ENCODE measurements at places on chromosomes 7 and 10. TPM values are rescaled to one million over a fixed set of nuclear protein-coding genes. Genes with fewer than 3 reads are reported as not detected.

GRCh38 chr10:99532687-99533495, at the start of gene NKX2-3:
TSS of gene NKX2-3 (plus strand) at chr10:99532942. CDS start at chr10:99533132, 190 bp downstream.
- H3K4me3 ChIP-seq: no peak within 1 kb of the TSS
- H3K27me3 ChIP-seq: peaks cover 66% of the 10 kb centered on the region
- H3K4me1 ChIP-seq: no peaks in the 10 kb centered on the region
- H3K27ac ChIP-seq: no peak within 1 kb of the TSS

DNA sequence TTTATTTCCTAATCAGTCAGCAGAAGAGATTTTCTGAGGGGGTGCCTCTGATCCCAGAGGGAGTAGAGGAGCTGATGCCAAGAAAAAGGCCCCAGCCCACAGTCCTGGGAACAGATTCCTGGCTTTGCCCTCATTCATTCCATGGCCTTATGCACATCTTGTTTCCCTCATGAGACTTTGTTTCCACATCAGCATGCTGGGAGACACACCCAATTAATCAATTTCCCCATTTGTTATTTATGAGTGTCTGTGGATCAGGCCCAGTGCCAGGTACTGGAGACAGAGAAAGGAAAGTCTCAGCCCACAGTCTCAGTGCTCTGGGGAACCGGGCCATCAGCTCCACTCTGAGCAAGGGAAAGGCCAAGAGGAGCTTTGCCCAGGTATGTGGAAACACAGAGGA, 496.2 kb upstream of the ZMIZ1 start:
- DNase-seq: no peak
- no peak overlapping the region for H3K4me3 ChIP-seq
- H3K27me3 ChIP-seq: no peaks in the 10 kb centered on the region
- no peaks in the 10 kb centered on the region for H3K4me1 ChIP-seq
- H3K36me3 ChIP-seq: no peaks in the 10 kb centered on the region

DNA sequence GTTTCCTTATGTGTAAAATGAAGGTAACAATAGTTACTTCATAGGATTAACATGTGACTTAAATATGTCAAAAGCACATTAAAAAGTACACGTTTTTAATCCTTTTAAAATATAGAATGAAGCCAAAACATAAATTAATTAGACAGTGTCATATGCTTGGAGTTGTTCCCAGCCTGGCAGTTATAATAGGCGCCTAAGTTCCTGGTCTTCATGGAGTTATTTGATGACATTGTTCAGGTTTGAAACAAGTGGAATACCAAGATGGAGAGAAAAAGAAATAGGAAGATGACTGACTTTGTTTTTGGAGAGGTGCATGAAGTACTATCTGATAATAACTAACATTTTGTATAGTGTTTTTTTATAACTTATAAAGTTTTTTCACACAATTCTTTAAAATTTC, 67.3 kb downstream of the ZNRF2 start:
- no peak overlapping the region for H3K4me3 ChIP-seq
- H3K4me1 ChIP-seq: peaks cover 34% of the 10 kb centered on the region

DNA sequence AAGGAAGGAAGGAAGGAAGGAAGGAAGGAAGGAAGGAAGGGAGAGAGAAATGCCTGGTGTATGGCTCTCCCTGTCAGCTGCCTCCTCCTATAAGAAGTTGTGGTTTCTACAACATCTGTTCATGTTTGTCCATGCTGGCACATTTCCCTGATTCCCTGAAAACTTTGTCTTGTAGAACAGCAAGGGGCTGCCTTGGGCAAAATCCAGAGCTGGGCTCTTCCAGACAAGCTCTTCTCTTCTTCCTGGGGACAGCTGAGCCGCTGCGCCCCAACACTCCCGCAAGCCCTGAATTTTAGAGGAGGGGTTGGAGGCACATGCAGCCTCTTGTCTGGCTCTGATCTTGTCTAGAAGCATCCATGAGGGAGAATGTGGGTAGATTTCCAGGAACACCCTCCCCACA, 282.0 kb upstream of the ADARB2 start:
- H3K4me1 ChIP-seq: no peaks in the 10 kb centered on the region
- H3K27me3 ChIP-seq: no peaks in the 10 kb centered on the region
- H3K36me3 ChIP-seq: no peaks in the 10 kb centered on the region
- DNase-seq: no peak
- H3K4me3 ChIP-seq: no peak overlapping the region
- no peak overlapping the region for H3K27ac ChIP-seq

GRCh38 chr7:19989906-19990305, 216.5 kb upstream of the TMEM196 start:
- H3K4me1 ChIP-seq: no peaks in the 10 kb centered on the region
- no peaks in the 10 kb centered on the region for H3K36me3 ChIP-seq
- H3K4me3 ChIP-seq: no peak overlapping the region
- H3K27me3 ChIP-seq: no peaks in the 10 kb centered on the region

GRCh38 chr10:27696466-27696865, 49.2 kb downstream of the MKX start:
- no peak for DNase-seq
- no peak overlapping the region for H3K4me3 ChIP-seq
- no peaks in the 10 kb centered on the region for H3K27me3 ChIP-seq
- H3K4me1 ChIP-seq: no peaks in the 10 kb centered on the region

DNA sequence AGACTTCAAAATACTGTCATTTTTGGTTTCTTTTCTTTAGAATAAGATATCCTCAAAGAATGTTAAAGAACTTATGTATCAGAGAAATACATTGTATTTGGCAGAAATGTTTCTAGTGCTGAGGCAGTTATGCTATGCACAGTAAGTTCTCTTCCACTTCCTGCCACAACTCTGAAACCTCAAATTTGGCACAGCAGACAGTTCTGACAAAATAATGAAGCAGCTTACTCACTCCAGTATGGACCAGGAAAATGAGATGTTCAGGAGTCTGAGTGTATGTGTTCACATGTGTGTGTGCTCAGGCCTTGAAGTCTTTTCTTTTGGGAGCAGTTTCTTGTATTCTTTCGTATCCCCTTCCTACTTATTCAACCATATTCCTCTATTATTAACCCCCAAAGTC, 197.0 kb upstream of the AGK start:
- H3K36me3 ChIP-seq: no peaks in the 10 kb centered on the region
- no peak overlapping the region for H3K27ac ChIP-seq
- no peak overlapping the region for H3K4me3 ChIP-seq
- DNase-seq: no peak

GRCh38 chr7:116307253-116307652, 96.9 kb downstream of the TES start:
- H3K4me3 ChIP-seq: no peak overlapping the region
- H3K36me3 ChIP-seq: no peaks in the 10 kb centered on the region
- DNase-seq: no peak
- no peak overlapping the region for H3K27ac ChIP-seq

GRCh38 chr10:90560331-90560730, 297.5 kb downstream of the HTR7 start:
- no peaks in the 10 kb centered on the region for H3K36me3 ChIP-seq
- no peaks in the 10 kb centered on the region for H3K27me3 ChIP-seq
- H3K27ac ChIP-seq: no peak overlapping the region

Gene PTF1A
- total RNA-seq: not detected

Gene SPAM1
- not detected for total RNA-seq

Gene ELMO1
- total RNA-seq: 66.2 TPM

Gene NKX2-3
- total RNA-seq: not detected

Gene OIT3
- total RNA-seq: not detected

Gene PAX4
- total RNA-seq: not detected

Gene OR6V1
- total RNA-seq: not detected

Data from CD8-positive, alpha-beta memory T cell (primary cell).